ENCODE measurements at places on chromosomes 11 and 22.

DNA sequence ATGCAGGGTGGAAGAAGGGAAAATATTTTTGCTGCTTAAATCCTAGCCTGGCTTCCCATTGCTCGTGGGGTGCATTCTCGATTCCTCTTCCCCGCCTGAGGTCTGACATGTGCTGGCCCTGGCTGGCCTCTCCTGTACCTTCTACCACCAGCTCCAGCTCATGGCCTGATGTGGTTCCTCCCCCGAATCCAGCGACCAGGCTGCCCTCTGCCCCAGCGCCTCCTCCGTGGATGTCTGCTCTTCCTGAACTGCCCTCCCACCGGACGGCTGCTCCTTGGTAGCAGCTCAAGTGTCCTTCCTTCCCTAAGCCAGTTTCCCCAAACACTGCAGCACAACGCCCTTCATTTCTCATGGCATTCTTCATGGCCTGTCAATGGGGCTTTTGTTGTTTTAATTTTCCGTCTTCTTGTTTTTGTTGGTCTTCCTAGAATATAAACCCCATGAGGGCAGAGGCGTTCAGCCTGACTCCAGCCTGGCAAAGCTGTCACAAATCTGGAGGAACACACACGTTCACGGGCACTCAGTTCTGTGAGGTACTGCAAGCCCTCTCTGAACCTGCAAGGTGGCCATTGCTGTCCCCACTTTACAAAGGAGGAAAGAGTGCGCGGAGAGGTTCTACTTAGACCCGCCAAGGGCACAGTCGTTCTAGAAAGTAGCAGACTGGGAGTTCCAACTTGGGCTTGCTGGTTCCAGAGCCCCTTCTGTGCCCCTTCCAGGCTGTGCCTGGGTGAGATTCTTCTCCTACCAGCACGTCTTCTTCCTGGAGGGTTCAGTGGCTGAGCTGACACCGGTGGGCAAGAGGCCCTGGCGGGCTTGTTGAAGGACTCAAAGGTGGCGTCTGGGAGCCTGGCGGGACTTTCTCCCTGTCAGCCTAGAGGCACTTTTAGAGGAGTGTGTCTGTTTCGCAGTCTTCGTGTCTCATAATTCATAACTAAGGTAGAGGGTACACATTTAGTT, 953 bp upstream of the LRP5 start:
- H3K4me1 ChIP-seq, result peaks cover 11% of the 10 kb centered on the region
- no peak overlapping the region for H3K4me3 ChIP-seq
- DNase-seq, result no peak

GRCh38 chr11:126149759-126150625, 61.5 kb downstream of the RPUSD4 start:
- no peak for DNase-seq
- H3K27me3 ChIP-seq, result no peaks in the 10 kb centered on the region
- H3K4me3 ChIP-seq, result no peak overlapping the region

- no peak for DNase-seq
- no peak overlapping the region for H3K4me3 ChIP-seq
- no peak overlapping the region for H3K27ac ChIP-seq
- no peaks in the 10 kb centered on the region for H3K36me3 ChIP-seq
- no peaks in the 10 kb centered on the region for H3K4me1 ChIP-seq
- no peaks in the 10 kb centered on the region for H3K27me3 ChIP-seq
These were observed 3.3 kb upstream of the PICALM start for GRCh38 chr11:86072211-86072610.

GRCh38 chr11:121634889-121635288, 182.1 kb upstream of the SORL1-AS1 start:
- DNase-seq, result no peak
- no peaks in the 10 kb centered on the region for H3K4me1 ChIP-seq
- H3K4me3 ChIP-seq, result no peak overlapping the region
- H3K27me3 ChIP-seq, result no peaks in the 10 kb centered on the region
- H3K27ac ChIP-seq, result no peak overlapping the region

- no peaks in the 10 kb centered on the region for H3K36me3 ChIP-seq
- H3K4me1 ChIP-seq, result no peaks in the 10 kb centered on the region
- H3K4me3 ChIP-seq, result no peak overlapping the region
- H3K27me3 ChIP-seq, result no peaks in the 10 kb centered on the region
These were observed 16.0 kb upstream of the CYB5R3 start for GRCh38 chr22:42664976-42665831.

- no peaks in the 10 kb centered on the region for H3K4me1 ChIP-seq
- H3K27me3 ChIP-seq, result no peaks in the 10 kb centered on the region
- DNase-seq, result no peak
These were observed 1357.3 kb upstream of the TENM4 start for GRCh38 chr11:80798174-80798573.

- no peak overlapping the region for H3K27ac ChIP-seq
- H3K36me3 ChIP-seq, result no peaks in the 10 kb centered on the region
- H3K27me3 ChIP-seq, result no peaks in the 10 kb centered on the region
- DNase-seq, result no peak
- H3K4me1 ChIP-seq, result peaks cover 8% of the 10 kb centered on the region
These were observed 2.2 kb downstream of the ARSA start for GRCh38 chr22:50625568-50626313.

DNA sequence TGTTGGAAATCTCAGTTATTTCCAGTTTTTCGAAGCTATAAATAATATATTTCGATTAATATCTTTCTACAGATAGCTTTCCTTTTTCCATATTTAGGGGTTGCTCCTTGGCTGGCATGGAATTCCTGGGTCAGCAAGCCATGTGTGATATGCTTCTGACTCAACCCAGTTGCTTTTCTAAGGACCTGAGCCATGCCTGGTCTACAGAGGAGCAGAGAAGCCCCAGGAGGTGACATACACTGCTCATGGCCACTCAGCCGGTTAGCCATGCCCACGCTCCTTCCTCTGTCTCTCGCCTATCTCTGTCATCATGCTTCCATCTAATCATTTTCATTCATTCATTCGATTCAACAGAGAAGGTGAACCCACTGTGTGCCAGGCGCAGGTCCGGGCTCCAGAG, 23.2 kb upstream of the PDGFB start:
- H3K27ac ChIP-seq, result no peak overlapping the region
- no peaks in the 10 kb centered on the region for H3K27me3 ChIP-seq
- H3K36me3 ChIP-seq, result no peaks in the 10 kb centered on the region

GRCh38 chr22:30004101-30004500, 76.2 kb upstream of the HORMAD2 start:
- no peak for DNase-seq
- no peak overlapping the region for H3K27ac ChIP-seq
- no peaks in the 10 kb centered on the region for H3K27me3 ChIP-seq
- no peaks in the 10 kb centered on the region for H3K4me1 ChIP-seq

DNA sequence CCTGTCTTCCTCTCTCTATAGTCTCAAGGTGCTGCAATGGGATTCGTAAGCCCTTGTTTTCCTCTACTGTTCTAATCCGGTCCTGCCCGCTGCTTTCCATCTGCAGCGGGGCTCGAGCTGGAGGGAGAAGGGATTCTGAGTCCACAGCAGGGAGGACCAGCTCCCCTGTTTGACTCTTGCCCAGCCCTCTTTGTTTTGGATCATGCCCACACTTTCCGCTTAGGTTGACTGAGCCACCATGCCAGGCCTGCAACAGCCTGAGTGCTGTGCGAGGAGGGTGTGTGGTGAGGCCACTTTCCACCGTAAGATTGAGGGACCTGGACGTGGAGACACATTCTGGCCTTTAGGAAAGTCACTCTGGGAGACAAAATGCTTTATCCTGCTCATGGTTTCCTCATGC, 58.3 kb downstream of the CEP164 start:
- H3K36me3 ChIP-seq, result no peaks in the 10 kb centered on the region
- no peaks in the 10 kb centered on the region for H3K27me3 ChIP-seq
- no peak overlapping the region for H3K4me3 ChIP-seq

DNA sequence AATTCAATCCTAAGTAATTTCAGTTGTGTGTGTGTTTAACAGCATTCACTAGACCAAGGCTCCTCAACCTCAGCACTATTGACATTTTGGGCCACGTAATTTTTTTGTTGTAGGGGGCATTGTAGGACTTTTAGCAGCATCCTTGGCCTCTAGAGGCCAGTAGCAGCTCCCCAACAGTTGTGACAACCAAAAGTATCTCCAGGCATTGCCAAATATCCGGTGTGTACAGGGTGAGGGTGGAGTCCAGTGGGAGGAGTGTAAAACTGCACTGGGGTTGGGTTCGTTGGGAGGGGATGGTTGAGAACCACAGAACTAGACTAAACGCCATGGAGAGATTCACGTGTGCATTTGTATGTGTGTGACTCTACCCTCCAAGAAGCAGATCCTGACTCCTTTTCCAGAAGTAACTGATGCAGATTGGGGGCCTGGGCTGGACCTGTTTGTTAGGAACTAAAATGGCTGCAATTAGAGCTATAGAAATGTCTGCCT, 5.9 kb upstream of the PHF21A start:
- no peak overlapping the region for H3K4me3 ChIP-seq
- no peak overlapping the region for H3K27ac ChIP-seq
- H3K27me3 ChIP-seq, result no peaks in the 10 kb centered on the region
- no peaks in the 10 kb centered on the region for H3K36me3 ChIP-seq
- DNase-seq, result peak; percentile 57

GRCh38 chr11:2745511-2745910, 45.7 kb upstream of the KCNQ1OT1 start:
- no peaks in the 10 kb centered on the region for H3K27me3 ChIP-seq
- H3K27ac ChIP-seq, result no peak overlapping the region
- H3K36me3 ChIP-seq, result no peaks in the 10 kb centered on the region
- H3K4me3 ChIP-seq, result no peak overlapping the region

DNA sequence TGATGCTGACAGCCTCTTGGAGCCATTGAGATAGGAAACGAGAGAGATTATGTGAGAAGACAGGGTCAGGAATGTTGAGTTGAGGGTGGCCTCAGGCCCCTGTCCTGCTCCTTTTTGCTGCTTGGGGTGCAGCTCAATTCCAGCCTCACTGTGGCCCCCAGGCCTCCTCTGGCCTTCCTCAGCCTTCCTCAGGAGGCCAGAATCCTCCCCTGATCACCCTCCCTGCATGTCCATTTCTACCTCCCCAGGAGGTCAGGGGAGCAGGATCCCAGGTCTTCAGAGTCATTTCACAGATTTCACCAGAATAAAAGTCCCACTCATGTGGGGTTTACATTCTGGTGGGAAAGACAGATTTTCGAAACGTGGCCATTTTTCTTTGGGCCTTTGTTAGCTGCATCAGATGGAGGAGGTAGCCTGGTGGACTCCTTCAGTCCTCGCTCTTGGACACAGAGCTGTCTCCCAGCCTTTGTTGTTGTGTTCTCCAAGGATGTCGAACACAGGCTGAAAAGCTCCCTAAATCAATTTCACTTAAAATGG, 2.2 kb upstream of the KCNQ1OT1 start:
- H3K27me3 ChIP-seq, result no peaks in the 10 kb centered on the region
- no peak overlapping the region for H3K27ac ChIP-seq
- no peak for DNase-seq
- H3K36me3 ChIP-seq, result no peaks in the 10 kb centered on the region
- H3K4me3 ChIP-seq, result no peak overlapping the region
- H3K4me1 ChIP-seq, result no peaks in the 10 kb centered on the region

DNA sequence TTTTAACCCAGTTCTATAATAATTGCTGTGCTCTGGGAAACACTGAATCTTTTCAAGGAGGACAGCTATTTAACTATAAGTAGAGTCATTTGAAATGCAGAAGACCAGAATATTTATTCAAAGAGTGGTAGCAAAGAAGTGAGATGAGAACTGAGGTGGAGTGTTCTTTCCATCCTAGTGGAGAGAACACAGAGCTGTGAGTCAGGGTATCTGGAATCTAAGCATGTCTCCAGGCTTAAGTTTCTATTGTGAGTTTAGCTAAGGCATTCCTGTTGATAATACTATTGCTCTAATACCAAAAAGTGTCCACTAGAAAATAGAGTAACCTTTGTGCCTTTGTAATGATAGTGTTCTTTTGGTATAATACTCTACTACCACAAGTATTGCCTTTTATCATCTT, 32.4 kb downstream of the JAM3 start:
- no peaks in the 10 kb centered on the region for H3K4me1 ChIP-seq
- DNase-seq, result no peak
- no peaks in the 10 kb centered on the region for H3K36me3 ChIP-seq
- H3K27ac ChIP-seq, result no peak overlapping the region
- H3K4me3 ChIP-seq, result no peak overlapping the region

- peak overlapping the region; percentile 60 for H3K27ac ChIP-seq
- no peaks in the 10 kb centered on the region for H3K36me3 ChIP-seq
- peak; percentile 56 for DNase-seq
These were observed 41.6 kb upstream of the PAK1 start for GRCh38 chr11:77515483-77515882.

- no peaks in the 10 kb centered on the region for H3K36me3 ChIP-seq
- H3K4me3 ChIP-seq, result no peak overlapping the region
- no peak for DNase-seq
- no peaks in the 10 kb centered on the region for H3K27me3 ChIP-seq
These were observed 89.1 kb downstream of the BRD1 start for GRCh38 chr22:49738566-49738965.

DNA sequence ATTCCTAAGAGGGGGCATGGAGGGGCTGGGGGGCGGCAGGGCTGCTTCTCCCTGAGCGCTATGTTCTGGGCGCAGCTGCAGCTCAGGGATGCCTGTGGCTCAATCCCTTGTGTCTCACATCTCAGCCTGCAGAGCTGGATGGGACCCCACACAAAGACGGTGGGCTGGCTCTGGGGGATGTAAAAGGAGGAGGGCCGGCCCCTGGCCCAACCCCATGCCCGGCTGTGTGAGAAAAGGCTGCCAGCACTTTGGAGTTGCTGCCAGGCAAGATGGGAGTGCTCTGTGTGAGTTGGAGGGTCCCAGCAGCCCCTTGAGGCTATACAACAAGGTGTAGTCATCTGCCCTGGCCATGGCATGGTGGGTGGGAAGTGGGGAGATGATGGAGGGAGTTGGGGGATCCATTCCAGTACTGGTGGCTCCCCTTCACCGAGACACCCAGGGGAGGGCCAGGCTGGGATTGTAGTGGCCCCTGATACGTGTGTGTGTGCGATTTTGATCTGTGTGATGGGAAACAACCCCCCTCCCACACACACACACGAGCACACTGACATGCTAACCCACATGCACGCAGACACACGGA, 1.3 kb upstream of the TBX10 start:
- H3K4me3 ChIP-seq, result no peak overlapping the region
- H3K4me1 ChIP-seq, result no peaks in the 10 kb centered on the region
- H3K27ac ChIP-seq, result no peak overlapping the region
- no peaks in the 10 kb centered on the region for H3K27me3 ChIP-seq
- H3K36me3 ChIP-seq, result no peaks in the 10 kb centered on the region

GRCh38 chr22:28674121-28674563, 5.5 kb downstream of the TTC28 start:
- H3K36me3 ChIP-seq, result no peaks in the 10 kb centered on the region
- no peak overlapping the region for H3K27ac ChIP-seq
- DNase-seq, result no peak
- peaks cover 3% of the 10 kb centered on the region for H3K4me1 ChIP-seq
- no peak overlapping the region for H3K4me3 ChIP-seq

GRCh38 chr22:27173530-27173929, 516.1 kb downstream of the MIAT start:
- H3K27me3 ChIP-seq, result no peaks in the 10 kb centered on the region
- H3K36me3 ChIP-seq, result no peaks in the 10 kb centered on the region
- H3K4me3 ChIP-seq, result no peak overlapping the region
- no peak overlapping the region for H3K27ac ChIP-seq
- H3K4me1 ChIP-seq, result no peaks in the 10 kb centered on the region

- H3K27ac ChIP-seq, result no peak overlapping the region
- H3K27me3 ChIP-seq, result no peaks in the 10 kb centered on the region
- H3K4me3 ChIP-seq, result no peak overlapping the region
- no peaks in the 10 kb centered on the region for H3K36me3 ChIP-seq
- H3K4me1 ChIP-seq, result no peaks in the 10 kb centered on the region
- peak; percentile 78 for DNase-seq
These were observed 39.6 kb downstream of the PAMR1 start for GRCh38 chr11:35485656-35486322.

- no peaks in the 10 kb centered on the region for H3K27me3 ChIP-seq
- H3K4me1 ChIP-seq, result peaks cover 23% of the 10 kb centered on the region
- H3K4me3 ChIP-seq, result peak overlapping the region; percentile 9
- H3K36me3 ChIP-seq, result no peaks in the 10 kb centered on the region
- DNase-seq, result peak; percentile 77
These were observed 3.7 kb upstream of the RPS6KA4 start for GRCh38 chr11:64355078-64355940.
